ENCODE measurements at places on chromosomes 1 and 21. TPM values are rescaled to one million over a fixed set of nuclear protein-coding genes. Genes with fewer than 3 reads are reported as not detected.

DNA sequence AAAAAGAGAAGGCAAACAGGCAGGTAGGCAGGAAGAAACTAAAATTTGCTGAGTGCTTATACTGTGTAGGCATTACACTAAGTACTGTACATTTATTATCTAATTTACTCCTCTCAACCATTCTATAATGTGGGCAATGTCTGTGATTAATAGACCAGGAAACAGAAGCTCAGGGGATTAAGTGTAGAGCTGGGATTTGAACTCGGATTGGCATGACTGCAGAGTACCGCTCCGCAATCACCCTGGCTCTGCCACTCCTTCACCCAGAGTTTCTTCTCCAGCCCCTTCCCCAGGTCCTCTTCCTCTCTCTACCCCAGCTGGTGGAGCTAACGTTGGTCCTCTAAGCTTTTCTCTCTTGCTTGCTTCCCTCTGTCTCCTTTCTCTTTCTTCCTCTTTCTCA is 11.5 kb upstream of the S100A2 start:
- DNase-seq: no peak

GRCh38 chr1:115505148-115505571 is 136.6 kb upstream of the VANGL1 start:
- peak; percentile 58 for DNase-seq

MDM4 gene
- 148 TPM for total RNA-seq

PRAMEF17 gene
- total RNA-seq: not detected

CAMK2N1 gene
- 17.1 TPM for total RNA-seq

DNA sequence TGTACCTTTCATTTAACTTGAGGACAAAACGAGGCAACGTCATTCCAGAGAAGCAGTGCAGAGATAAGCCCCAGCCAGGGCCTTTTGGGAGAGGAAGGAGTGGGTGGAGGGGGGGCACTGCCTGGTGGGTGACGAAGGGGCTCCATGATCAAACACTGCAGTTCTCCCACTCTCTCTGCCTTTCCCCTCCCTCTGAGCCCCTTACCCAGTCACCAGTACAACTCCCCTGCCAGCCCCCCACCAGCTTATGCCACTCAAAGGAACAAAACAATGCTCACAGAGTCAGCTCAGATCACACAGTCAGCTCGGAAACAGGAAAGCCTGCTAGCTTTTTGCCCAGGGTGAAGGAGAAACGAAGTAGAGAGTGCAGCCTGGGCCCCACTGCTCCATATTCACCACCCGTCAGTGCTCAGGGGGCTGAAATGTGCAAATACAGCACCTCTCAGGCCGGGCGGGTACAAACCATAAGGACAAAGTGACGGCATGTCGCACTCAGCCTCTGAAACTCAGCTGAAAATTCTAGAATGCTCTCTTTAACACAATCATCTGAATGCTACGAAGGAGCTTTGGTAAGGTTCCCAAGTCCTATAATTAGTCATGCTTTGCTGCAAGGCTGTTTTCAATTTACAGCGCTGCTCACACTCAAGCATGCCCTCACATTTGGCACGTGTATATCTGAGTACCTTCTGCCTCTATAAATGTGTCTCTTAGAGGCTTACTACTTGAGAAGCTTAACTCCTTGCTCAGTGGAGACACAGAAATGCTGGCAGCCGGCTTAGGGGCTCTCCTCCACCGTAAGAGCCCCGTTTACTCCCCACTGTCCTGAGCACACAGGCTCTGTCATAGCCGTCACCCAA is 65.8 kb upstream of the RAB4A start:
- peak; percentile 71 for DNase-seq

PCP4 gene
- total RNA-seq: 14.2 TPM

GRCh38 chr21:42063571-42064521 is 7.3 kb upstream of the UMODL1 start:
- DNase-seq: no peak

PRELP gene
- 6.3 TPM for total RNA-seq

- DNase-seq: no peak
Observed at GRCh38 chr1:221709854-221710253, 32.0 kb downstream of the DUSP10 start.

ADGRL4 gene
- 28.9 TPM for total RNA-seq

DNA sequence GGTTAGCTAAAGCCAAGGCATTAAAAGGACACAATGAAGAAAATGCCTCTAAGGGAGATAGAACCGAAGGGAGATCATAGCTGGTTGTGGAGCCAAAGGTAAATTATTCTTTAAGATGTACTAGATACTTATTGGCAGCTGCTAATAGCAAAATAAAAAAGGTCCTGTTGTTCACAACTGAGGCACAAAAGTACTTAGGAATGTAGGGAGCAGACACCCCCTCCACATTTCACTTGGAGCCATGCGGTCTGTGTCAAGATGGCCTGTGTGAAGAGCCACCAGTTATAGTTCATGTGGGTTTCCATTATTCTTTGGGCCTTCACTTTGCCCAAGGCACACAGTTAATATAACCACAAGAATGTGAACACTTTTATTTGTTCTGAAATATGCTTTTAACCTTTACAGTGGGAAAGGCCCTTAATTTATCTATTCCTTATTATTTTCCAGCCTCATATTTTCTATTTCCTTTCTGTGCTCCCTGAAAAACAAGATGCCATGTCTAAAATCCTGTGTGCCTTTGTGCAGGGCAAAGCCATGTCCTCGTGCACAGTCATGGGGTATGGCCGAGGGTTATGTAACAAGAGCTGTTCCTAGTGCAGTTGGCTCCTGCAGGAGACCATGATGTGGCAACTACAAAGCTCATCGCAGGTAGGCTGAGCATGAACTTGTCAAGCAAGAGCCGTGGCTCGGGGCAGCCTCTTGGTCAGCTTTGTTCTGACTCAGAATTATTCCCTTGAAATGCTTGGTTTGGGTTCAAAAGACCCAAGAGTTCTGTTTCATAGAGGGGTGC is 16.2 kb upstream of the WDR26 start:
- DNase-seq: no peak

CFAP74 gene
- 0.11 TPM for total RNA-seq
